Osteoblast (primary cell): ENCODE measurements at places on chromosomes 6 and 20.

GRCh38 chr6:75935473-75935793, 137.0 kb downstream of the IMPG1 start:
- H3K27me3 ChIP-seq: no peaks in the 10 kb centered on the region
- no peak overlapping the region for H3K27ac ChIP-seq
- DNase-seq: no peak
- peak overlapping the region; percentile 67 for H3K4me3 ChIP-seq

DNA sequence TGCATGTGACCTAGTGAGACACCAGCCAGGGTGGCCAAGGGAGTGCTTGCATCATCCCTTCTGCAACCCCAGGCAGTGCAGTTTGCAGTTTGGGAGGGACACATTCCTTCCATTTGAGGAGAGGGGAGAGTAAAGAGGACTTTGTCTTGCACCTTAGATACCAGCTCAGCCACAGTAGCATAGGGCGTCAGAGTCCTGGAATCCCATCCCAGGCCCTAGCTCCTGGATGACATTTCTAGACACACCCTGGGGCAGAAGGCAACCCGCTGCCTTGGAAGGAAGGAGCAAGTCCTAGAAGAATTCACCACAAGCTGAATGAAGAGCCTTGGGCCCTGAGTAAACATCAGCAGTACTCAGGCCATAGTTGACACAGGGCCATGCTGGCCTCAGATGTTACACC, 680.4 kb upstream of the IMPG1 start:
- no peaks in the 10 kb centered on the region for H3K27me3 ChIP-seq
- no peaks in the 10 kb centered on the region for H3K36me3 ChIP-seq
- H3K27ac ChIP-seq: no peak overlapping the region

GRCh38 chr6:106564476-106564875, 64.8 kb downstream of the RTN4IP1 start:
- H3K4me1 ChIP-seq: peaks cover 25% of the 10 kb centered on the region
- H3K4me3 ChIP-seq: no peak overlapping the region
- no peaks in the 10 kb centered on the region for H3K27me3 ChIP-seq
- DNase-seq: no peak
- no peaks in the 10 kb centered on the region for H3K36me3 ChIP-seq
- H3K27ac ChIP-seq: no peak overlapping the region

DNA sequence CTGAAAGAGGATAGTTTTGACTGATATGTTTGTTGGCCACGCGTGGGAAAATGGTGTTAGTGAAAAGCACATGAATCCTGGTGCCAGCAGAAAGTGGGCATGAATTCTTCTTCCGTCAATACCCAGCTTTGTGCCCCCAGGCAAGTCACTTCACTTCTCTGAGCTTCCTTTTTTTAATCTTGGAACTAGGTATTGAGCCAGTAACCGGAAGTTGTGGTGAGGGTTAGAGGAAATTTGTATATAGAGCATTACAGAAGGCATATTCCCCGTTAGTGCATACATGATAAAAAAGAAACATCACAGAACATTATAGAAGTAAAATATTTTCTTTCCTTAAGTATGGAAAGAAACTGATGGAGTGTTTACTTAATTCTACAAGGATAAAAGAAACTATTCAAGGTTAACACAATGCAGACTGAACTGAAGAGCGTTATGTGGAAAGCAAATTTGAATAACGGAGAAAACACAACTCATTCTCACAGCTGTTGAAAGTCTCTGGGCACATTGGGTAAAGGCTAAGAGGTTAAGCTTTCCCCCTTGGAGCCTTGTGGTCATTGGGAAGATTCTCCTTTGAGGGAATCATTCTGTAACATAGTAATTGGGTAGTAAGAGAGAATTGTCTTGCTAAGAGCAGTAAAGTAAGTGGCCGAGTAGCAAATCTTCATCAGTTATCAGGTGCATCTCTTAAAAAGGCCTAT, 223.1 kb downstream of the BCAS1 start:
- no peak for DNase-seq
- H3K4me1 ChIP-seq: peaks cover 18% of the 10 kb centered on the region
- H3K27me3 ChIP-seq: no peaks in the 10 kb centered on the region
- H3K27ac ChIP-seq: no peak overlapping the region
- H3K36me3 ChIP-seq: no peaks in the 10 kb centered on the region

DNA sequence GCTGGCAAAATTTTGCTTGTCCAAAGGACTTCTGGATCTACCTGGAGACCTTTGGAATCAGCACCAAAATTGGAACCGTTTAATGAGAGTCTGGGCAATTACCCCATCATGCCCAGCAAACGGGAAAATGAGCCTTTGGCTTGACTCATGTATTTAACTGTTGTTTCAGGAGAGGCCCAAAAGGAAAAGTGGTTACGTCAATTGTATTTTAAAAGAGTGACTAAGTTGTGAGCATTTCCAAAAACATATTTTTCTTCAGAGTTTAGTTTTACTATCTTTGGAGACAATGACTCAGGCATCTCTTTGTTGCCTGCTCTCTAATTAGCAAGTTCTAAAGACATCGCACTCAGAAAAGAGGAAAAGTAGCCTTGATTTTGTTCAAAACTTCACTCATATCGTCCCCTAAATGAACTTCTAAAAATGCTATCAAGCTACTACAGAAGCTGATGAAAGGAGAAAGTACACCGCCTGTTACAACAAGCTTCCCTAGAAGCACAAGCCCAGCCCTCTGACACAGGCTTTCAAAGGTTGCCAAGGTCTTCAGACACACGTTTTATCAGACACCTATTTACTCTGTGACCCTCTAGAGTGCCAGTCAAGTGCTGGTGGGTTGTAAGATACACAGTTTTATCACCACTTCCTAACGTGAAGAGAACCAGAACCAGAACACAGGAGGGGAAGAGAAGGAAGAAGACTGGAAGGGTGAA, 146.2 kb downstream of the TBX18 start:
- peak overlapping the region; percentile 100 for H3K27ac ChIP-seq
- no peaks in the 10 kb centered on the region for H3K36me3 ChIP-seq
- no peaks in the 10 kb centered on the region for H3K27me3 ChIP-seq
- peak overlapping the region; percentile 37 for H3K4me3 ChIP-seq
- peaks cover 21% of the 10 kb centered on the region for H3K4me1 ChIP-seq

GRCh38 chr20:47097691-47098622, 203.3 kb downstream of the EYA2 start:
- H3K27ac ChIP-seq: no peak overlapping the region
- H3K36me3 ChIP-seq: no peaks in the 10 kb centered on the region
- H3K4me3 ChIP-seq: no peak overlapping the region
- DNase-seq: no peak
- H3K27me3 ChIP-seq: no peaks in the 10 kb centered on the region

DNA sequence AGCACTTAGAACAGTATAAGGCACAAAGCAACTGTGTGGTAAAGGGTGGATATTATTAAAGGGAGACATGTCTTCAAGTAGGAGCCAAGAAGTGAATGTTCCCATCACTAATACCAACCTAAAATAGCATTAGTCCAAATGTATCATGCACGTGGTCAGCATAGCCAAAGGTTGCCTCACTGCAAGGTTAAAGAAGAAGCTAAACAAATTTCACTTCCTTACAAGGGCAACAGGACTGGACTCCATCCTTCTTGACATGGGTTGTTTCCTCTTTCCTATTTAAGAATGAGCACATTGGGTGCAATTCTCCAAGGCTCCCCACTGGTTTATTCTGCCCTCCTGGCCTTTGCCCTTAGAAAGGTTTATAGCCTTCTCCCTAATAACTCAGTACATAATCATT, 186.7 kb downstream of the PHACTR1 start:
- no peaks in the 10 kb centered on the region for H3K27me3 ChIP-seq
- DNase-seq: no peak
- H3K36me3 ChIP-seq: no peaks in the 10 kb centered on the region
- no peak overlapping the region for H3K27ac ChIP-seq

GRCh38 chr6:53979468-53980067, 131.7 kb upstream of the MLIP start:
- H3K36me3 ChIP-seq: no peaks in the 10 kb centered on the region
- H3K4me3 ChIP-seq: no peak overlapping the region
- H3K27me3 ChIP-seq: no peaks in the 10 kb centered on the region
- H3K27ac ChIP-seq: no peak overlapping the region
- peaks cover 23% of the 10 kb centered on the region for H3K4me1 ChIP-seq

DNA sequence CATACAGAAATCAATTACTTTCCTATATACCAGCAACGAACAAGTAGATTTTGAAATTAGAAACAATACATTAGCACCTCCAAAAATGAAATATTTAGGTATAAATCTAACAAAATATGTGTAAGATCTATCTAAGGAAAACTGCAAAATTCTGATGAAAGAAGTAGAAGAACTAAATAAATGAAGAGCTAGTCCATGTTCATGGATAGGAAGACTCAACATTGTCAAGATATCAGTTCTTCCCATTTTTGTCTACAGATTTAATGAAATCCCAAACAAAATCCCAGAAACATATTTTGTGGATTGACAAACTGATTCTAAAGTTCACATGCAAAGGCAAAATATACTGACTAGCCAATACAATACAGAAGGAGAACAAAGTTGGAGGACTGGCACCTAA, 33.7 kb downstream of the PREP start:
- no peak overlapping the region for H3K27ac ChIP-seq
- peaks cover 10% of the 10 kb centered on the region for H3K4me1 ChIP-seq
- H3K27me3 ChIP-seq: no peaks in the 10 kb centered on the region
- peaks cover 23% of the 10 kb centered on the region for H3K36me3 ChIP-seq
- no peak for DNase-seq
- H3K4me3 ChIP-seq: no peak overlapping the region

DNA sequence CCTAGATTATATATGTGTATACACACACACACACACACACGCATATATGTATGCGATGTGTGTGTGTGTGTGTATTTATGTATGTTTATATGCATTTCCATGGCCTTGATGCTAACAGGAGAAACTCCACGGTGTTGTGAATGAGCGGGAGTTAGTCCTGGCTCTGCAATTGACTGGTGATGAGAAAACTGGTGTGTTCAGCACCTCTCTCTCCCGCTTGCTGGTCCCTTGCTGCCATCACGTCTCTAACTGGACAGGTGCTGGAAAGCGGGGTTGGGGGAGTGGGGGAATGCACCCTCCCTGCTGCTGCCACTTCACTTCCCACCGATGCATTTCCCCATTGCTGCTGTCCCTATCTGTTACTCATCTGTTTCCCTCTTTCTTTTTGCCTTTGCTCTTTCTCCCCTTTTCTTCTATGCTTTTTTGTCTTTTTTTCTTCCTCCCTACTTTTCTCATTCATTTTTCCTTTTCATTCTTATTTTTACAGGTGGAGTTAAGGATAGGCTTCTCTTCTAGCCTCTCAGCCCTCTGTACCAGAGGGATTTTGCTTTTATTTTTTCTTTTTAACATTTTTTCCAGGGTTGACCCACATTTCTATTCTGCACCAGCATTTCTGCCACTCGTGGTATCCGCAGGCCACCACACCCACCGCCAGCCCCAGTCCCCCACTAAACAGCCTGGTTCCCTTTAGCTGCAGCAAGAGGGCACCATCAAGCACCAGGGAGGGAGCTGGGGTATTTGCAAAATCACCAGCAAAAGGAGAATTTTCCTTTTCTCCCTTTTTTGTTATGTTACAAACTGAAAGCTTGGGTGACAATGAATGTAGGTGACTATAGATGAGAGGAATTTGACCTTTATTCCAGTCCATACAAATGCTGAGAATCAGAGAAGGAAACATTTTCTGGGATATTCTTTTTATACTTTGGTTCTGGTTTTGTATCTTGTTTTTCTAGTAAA, 115.6 kb downstream of the TCP11 start:
- no peaks in the 10 kb centered on the region for H3K36me3 ChIP-seq
- no peaks in the 10 kb centered on the region for H3K27me3 ChIP-seq
- no peak overlapping the region for H3K27ac ChIP-seq
- H3K4me3 ChIP-seq: no peak overlapping the region

GRCh38 chr6:7562769-7563168, 21.3 kb downstream of the DSP start:
- H3K4me3 ChIP-seq: no peak overlapping the region
- no peaks in the 10 kb centered on the region for H3K27me3 ChIP-seq
- no peak overlapping the region for H3K27ac ChIP-seq
- H3K36me3 ChIP-seq: peaks cover 63% of the 10 kb centered on the region
- peaks cover 29% of the 10 kb centered on the region for H3K4me1 ChIP-seq
